ENCODE measurements at places on chromosomes 4 and X. TPM values are rescaled to one million over a fixed set of nuclear protein-coding genes. Genes with fewer than 3 reads are reported as not detected.
A peak's percentile ranks its signal among the peaks of the same experiment; 100 is the strongest.

DNA sequence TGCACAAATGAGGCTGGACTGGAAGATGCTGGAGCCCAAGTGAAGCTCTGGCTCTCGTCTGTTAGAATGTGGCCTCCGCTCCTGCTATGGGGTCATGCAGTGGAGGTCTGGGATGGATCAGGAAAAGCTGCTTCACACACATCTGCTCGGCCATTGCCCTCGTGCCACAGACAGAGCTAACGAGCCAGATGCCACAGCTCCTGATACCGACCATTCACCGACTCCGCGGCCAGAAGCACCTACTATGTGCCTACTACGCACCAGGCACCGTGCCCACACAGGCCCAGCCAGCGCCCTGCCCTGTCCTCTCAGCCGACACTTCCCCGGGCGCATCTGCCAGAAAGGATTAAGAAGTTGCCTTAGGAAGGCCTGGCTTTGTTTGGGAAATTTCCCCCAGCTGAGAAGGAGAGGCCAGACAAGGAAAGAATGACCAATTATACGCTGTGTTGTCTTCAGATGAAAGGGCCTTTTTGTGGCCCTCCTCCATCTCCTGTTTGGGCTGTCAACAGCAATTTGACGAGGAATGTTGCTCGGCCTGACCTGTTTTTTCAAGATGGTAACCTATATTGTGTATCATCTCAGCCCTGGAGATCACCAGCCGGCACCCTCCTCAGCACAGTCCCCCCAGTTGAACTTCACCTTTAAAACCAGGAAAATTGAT, 34.3 kb downstream of the HMX1 start:
- DNase-seq = peak; percentile 40

DNA sequence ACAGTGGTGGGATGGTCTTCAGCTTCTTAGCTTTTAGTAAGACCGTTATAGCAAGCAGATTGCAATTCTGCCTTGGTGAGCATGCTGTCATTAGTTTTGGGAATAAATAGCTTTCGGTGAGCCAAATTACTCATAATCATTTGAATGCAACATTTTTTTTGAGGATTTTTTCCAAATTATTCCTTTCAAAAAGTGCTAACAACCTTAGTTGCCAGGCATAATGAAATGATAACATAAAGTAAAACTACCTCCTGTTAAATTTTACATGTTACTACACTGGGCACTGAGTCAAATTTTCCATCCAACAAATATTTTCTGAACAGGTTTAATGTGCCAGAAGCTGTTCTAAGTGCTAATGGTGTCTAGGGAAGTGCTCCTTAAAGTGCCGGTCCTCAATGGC, 15.8 kb upstream of the NPFFR2 start:
- DNase-seq = no peak

DNA sequence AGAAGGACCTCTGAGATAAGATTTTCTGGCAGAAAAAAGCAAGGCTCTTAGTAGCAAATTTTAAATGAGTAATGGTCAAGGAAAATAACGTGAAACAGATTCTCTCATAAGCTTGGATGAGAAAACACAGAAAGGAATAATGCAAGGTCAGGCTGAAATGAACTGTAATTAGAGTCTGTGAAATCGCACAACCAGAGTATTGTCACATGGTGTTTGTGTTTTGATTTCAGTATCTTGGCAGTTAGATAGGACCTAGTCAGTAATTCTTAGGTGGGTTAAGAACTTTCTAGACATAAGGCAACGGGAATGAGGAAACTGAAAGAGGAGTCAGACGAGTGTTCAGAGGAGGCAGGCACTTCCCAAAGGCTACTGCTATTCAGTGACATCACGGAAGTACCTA, 34.6 kb downstream of the LIMCH1 start:
- no peak for DNase-seq

DNA sequence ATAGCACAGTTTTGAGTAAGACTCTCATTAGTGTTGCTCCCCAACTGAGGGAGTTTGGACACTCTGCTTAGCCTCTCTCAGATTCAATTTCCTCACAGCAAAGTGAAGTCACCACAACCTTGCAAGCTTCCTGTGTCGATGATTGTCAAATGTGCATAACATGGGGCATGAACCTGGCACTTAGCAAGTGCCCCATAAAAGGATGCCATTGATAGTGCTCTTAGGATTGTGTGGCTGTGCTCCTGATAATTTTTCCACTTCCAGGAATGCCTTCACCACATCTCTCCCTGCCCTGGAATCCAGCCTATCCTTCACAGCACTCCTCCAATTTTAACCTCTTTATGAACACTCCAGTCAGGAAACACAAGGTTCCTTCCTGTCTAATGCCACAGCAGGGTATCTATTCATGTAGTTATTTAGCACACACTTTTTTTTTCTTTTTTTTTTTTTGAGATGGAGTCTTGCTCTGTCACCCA, 309.4 kb downstream of the PPP3CA start:
- no peak for DNase-seq

DNA sequence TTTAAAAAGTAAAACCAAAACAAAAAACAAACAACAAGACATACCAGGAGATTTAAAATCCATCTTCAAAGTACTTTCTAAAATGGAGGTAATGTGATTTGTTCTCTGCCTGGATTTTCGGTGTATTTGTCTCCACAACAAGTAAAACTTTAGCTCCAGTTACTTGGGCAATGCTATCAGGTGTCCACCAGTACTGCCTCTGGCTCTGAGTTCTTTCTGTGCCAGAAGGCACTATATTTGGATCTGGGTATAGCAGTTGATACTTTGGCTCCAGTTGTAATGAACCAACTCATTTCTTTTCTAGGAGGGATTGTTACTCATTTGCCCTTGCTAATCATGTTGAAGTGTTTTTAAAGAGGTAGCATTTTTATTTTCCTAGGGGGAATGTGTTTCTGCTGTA, 9.5 kb upstream of the PDLIM5 start:
- DNase-seq = no peak

- DNase-seq = no peak
Measured at GRCh38 chr4:33107814-33108213, 2387.6 kb downstream of the PCDH7 start.

DNA sequence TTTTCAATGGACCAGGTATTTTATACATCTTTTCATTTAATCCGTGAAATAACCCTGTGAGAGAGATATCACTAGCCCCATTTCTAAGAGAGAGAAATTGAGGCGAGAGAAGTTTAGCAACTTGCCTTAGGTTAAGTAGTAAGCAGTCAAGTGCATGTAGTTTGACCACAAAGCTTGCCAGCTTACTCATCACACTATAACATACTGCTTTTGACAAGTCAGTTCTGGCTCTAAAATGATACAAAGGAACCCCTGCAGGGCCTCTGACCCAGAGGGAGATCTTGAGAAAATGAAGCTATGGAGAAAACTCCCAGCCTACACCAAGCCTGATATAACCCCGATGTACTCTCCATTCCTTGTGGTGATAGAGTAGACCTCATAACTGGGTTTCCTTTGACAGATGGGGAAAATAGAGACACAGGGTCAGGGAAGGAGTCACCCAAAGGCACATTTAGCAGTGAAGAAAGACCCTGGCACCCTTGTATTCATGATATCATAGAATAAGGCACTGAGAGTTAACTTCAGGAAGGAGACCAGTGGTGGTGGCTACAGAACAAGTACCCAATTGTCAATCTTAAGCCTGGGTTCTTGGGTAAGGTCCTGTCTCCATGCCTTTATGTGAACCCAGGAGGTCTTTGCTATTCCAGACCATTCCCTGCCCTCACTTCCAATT, 60.2 kb upstream of the MSN start:
- no peak for DNase-seq

GRCh38 chrX:115362334-115363095, 73.0 kb downstream of the LUZP4 start:
- no peak for DNase-seq

- DNase-seq = no peak
Measured at GRCh38 chrX:34813618-34814017, 129.0 kb upstream of the FAM47B start.

DNA sequence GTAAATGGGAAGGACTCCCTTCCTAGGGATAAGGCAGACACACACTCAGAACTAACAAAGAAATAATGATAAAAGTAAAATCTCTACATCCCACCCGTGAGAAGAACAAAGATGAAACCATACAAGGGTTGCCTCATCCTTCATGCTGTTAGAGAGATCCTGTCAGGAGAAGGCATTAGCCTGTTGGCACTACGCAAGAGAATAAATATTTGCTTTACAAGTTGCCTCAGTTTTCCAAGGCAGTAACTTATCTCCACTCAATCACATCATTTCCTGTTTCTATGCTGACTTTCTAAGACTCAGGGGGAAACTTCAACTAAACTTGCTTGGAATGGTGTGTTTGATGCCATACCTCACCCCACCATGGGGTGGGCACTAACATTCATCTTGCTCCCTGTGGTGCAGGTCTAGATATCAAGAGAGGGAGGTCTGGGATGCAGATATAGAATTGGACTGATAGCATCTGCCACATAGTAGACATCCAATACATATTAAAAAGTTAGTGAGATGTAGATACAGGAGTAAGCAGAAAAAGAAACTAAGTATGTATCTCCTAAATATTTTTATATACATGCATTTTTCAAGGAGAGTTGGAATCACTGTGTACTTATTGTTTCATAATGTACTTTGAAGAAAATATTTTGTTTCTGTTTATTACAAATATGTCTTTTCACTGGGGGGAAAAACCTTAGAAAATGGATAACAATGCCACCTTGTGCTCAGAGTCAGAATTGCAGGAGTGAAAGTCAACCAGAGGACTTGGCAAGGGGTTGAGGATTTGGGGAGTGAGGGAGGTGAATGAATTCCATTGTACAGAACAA, 57.2 kb upstream of the BEX4 start:
- DNase-seq = no peak

GRCh38 chr4:5447755-5448154, 260.6 kb downstream of the EVC2 start:
- DNase-seq = no peak

The MAGEA2B gene
- not detected for total RNA-seq

The TSPAN7 gene
- 46.2 TPM for total RNA-seq

The SULT1E1 gene
- not detected for total RNA-seq

The CT45A2 gene
- total RNA-seq = not detected

The PRSS12 gene
- total RNA-seq = 1.1 TPM

The ZCCHC12 gene
- total RNA-seq = not detected
